Stimulated activated CD4-positive, alpha-beta T cell treated with anti-CD3 and anti-CD28 coated beads, TNF-alpha, amount 100 ng/mL, for 1 hour (primary cell): ENCODE measurements at places on chromosomes 1 and 21.
A peak's percentile ranks its signal among the peaks of the same experiment; 100 is the strongest.

DNA sequence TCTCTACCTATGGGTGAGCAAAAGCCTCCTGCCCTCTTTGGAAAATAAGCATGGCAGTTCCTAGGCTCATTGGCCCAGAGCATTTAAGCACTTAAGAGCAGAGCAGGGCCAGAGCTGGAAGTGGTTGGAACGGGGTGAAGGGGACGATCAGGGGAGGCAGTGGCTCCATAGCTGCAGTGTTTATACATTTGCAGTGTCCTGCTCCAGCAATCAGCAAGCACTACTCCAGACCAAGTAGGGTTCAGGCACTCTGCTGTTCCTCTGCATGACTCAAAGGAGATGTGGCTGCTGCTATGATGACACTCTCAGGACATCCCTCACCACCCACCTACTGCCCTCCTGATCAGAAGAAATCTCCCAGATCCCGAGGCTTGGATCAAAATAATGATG is 55.0 kb downstream of the TRABD2B start:
- no peak for DNase-seq

DNA sequence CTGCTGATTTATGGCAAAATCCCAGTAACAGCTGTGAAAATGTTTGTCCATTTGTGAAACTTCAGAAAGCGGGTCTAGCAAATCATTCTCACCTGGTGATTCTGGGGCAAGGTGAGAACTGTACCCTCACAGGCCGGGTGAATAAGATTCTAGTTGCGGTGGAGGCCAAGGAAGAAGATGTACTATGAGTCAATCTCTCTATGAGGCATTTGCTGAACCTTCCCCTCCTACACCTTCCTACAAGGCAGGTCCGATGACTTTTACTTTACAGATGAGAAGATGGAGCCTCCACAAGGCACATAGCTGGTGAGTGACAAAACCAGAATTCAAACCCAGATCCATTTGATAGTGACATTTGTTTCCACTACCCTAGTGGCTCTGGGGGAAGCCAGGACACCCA is 72.7 kb downstream of the BACH1 start:
- no peak for DNase-seq

DNA sequence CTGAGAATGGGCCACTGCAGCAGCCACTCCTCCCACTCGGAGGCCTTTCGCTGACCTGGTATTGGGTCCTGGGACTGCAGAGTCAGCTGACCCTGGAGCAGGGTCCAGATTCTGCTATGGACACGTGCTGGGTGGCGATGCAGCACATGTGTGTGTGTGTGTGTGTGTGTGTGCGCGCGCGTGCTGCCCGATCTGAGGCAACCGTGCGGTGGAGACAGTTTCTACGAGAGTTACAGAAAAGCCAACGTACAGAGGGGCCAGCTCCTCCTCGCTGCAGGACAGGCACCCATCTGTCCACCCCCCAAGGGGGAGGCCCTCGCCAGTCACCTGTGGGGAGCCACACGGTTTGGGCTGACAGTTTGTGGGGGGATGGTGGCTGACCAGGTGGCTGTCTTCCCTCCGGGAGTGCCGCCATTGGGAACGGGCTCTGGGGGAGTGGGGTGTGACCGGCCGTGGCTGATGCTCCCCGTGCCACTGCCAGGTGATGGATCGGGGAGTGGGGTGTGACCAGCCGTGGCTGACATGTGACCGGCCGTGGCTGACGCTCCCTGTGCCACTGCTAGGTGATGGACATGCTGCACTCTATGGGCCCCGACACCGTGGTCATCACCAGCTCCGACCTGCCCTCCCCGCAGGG is 24.0 kb downstream of the CSTB start:
- no peak for DNase-seq

DNA sequence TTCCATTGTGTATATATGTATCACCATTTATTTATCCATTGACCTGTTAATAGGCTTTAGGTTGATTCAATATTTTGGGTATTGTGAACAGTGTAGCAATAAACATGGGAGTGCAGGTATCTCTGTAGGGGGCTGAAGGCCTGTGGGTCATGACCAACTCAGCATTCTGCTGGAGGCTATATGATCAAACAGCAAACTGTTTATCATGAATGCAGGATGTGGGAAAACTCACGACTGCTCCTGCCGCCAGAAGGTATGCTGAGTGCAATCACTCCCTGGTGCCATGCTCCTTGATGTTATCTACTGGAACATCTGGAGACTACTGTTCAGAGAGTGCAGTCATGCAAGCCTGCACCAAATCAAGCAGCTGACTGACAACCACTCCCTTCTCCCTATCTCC is 275.2 kb downstream of the COL11A1 start:
- DNase-seq: no peak

GRCh38 chr1:55280731-55281130 is 65.6 kb upstream of the USP24 start:
- DNase-seq: no peak

- peak; percentile 89 for DNase-seq
Observed at GRCh38 chr1:115062542-115063004, 26.7 kb downstream of the TSPAN2 start.

DNA sequence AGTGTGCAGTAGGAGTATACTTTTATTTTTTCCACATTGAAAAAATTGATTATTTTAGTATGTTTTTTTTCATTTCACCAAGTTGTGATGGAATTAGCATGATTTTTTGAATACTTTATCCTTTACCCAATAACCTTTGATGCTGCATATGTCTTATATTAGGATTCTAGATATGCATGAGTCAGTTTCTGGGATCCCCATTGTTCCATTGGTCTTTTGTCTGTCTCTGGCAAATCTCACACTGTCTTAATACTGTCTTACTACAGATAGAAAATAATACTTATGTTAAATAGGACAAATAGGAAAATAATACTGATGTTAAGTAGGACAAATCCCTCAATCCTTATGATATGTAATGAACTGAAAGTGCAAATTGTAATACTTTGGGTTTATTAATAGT is 54.3 kb upstream of the ASB17 start:
- no peak for DNase-seq

DNA sequence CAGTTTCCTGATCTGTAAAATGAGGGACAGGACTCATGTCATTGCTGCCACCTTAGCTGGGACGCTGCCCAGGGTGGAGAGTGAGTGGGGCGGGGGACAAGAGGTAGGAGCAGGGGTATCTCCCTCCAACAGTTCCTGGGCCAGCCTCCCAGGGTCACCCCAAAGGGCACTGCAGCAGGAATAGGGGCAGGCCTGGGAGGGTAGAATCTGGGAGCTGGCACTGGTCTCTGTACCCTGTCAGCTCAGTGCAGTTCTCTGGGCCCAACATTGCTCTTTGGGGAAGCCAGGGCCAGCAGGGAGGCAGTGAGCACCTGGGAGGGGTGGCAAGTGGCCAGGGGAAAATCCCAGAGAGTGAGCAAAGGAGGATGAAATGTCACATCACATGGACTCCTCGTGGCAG is 55.8 kb downstream of the ELK4 start:
- no peak for DNase-seq

- DNase-seq: no peak
Observed at GRCh38 chr21:41317458-41317857, 857 bp downstream of the FAM3B start.

DNA sequence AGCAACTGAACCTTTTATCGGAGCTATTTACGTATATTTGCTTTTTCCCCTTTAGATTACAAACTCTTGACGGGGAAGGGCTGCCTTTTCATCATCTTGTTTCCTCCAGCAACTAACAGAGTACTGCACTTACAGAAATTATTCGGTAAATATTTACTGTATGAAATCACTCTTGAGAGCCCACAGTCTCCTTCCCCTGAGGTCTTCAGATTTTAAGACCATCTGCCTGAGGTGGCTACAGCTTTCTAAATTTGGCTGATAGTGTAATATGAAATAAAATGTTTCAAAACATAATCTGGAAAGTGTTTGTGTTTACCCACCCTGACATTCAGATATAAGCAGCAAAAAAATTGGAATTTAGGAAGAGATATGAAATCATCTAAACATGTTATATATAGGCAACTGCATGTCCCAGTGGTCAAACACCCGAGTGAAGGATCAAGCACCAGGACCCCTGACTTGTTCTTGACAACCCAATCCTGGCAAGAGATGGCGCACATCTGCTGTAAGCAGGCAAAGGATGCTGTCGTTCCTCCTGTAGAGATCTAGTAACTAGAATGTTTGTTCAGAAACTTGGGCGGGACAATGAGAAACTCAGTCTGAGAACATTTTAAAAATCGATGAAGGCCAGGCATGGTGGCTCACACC is 60.9 kb downstream of the SIPA1L2 start:
- no peak for DNase-seq

DNA sequence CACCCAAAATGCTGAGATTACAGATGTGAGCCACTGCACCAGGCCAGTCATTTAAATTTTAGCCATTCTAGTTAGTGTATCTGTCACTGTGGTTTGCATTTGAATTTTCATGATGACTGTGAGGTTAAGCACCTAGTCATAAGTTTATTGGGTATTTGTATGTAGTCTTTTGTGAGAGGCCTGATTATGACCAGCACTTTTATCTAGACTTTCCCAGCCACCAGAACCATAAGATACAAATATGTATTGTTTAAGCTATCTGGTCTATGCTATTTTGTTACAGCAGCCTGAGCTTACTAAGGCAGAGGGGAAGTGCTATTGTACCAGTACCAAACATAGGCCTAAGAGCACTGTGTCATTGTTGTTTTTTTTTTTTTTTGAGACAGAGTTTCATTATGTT is 19.9 kb upstream of the DNAJC6 start:
- no peak for DNase-seq

DNA sequence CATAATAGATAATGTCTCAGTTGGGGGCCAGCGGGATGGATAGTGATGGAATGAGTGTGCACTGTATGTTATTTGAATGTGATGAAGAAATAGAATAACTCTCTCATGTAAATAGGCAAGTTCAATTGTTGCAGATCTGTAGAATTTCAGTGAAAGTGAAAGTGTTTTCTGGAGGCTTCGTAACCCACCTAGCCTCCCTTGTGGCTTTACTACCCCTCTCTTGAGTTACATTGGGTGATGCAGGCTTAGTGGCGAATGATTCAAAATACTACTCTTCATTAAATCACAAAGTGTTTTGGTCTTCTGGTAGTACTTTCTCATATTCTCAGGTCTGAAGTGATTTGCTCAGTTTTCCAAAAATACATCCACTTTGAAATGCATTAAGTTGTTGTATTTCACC is 411.9 kb downstream of the ZP4 start:
- DNase-seq: no peak

- no peak for DNase-seq
Observed at GRCh38 chr1:181630398-181630797, 147.1 kb downstream of the CACNA1E start.

- no peak for DNase-seq
Observed at GRCh38 chr1:212699104-212699624, 476 bp downstream of the BATF3 start.

- DNase-seq: no peak
Observed at GRCh38 chr1:211711315-211711705, 35.9 kb upstream of the NEK2 start.

- DNase-seq: no peak
Observed at GRCh38 chr1:63487336-63488065, 35.5 kb downstream of the ITGB3BP start.

DNA sequence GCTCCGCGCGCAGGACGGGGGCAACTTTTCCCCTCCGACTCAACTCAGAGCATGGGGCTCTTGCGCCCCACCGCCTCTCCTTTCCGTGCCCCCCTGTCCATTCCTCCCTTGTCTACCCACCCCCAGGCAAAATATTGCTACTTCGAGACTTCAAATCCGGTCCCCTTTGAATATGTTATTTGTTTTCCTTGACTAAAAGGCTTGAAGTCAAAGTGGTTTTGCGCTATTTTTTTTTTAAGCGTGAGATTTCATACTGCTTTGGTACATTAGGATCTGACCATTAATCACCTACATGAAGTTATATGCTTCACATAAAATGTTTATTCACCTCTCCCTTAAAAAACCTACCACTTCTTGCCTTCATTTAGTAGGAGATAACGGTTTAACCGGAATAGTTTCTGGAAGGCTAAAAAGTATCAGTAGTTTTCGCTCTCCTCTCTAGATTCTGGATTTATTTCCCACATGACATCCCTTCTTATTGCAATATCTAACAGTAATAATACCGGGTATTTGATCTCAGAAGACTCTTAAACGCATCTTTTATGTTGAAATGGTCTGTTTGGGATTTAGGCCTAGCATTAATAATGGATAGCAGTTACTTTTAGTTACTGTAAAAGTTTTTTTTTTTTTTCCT is 1.6 kb downstream of the NFIA start:
- DNase-seq: no peak

GRCh38 chr1:211320980-211321379 is 5.7 kb upstream of the TRAF5 start:
- DNase-seq: no peak

DNA sequence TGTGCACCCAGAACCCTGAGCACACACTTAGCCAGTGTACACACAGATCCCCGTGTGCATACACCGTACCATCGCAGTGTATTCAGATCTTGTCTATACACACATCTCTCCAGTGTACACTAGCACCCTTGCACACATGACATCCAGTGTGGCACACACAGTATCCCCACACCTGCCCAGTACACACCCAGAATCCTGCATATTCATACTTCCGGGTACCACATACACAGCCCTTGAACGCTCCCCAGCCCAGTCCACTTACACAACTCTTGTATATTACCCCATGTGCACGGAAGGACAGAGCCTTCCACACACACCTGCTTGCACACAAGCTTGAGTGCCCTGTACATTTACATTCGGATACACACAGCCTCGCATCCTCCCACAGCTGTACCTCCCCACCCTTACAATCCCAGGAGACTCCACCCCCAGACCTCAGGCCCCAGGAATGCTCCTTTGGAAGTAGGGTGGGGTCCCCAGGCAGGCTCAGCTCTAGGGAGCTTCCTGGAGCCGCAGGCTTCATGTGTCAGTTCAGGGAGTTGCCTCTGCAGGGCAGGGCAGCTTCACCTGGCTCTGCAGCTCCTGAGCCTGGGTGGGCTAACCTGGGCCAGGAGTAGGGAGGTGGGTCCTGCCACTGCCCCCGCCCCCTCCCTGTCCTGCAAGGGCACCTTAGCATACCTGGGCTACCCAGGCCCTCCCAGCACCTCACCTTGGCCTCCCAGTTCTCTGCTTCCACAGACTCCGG is 46.2 kb downstream of the AHDC1 start:
- DNase-seq: no peak

- DNase-seq: no peak
Observed at GRCh38 chr1:52111492-52111891, 30.4 kb upstream of the ZFYVE9 start.

GRCh38 chr1:232529747-232530146 is 100.2 kb downstream of the SIPA1L2 start:
- DNase-seq: no peak

DNA sequence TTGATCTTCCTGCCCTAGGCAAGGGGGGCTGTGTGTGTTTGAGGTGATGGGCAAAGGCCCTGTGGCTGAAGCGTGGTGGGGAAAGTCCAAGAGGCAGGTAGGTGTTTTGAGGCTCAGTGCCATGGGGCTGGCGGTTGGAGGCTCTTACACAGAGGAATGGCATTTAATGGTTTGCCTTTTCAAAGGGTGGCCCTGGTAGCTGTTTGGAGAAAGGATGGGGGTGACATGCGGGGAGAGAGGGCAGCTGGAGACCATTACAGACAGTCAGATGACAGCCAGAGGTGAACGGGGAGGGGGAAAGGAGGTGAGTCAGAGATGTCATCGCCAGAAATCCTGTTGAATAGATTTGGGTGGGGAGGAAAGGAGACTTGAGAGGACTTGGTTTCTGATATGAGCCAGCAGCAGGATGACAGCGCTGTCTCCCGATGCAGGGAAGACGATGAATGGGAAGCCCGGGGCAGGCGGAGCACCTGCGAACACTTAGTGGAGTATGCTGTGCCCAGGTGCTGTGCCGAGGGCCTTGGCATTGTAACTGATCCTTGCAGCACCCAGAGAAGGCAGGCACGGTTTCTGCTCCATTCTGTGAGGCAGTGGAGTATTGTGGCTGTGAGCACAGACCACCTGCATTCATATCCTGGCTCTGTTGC is 56.3 kb downstream of the MAN1C1 start:
- no peak for DNase-seq

GRCh38 chr1:234435620-234436019 is 43.4 kb downstream of the TARBP1 start:
- no peak for DNase-seq
